ENCODE measurements at places on chromosomes 1 and 21.
A peak's percentile ranks its signal among the peaks of the same experiment; 100 is the strongest.

DNA sequence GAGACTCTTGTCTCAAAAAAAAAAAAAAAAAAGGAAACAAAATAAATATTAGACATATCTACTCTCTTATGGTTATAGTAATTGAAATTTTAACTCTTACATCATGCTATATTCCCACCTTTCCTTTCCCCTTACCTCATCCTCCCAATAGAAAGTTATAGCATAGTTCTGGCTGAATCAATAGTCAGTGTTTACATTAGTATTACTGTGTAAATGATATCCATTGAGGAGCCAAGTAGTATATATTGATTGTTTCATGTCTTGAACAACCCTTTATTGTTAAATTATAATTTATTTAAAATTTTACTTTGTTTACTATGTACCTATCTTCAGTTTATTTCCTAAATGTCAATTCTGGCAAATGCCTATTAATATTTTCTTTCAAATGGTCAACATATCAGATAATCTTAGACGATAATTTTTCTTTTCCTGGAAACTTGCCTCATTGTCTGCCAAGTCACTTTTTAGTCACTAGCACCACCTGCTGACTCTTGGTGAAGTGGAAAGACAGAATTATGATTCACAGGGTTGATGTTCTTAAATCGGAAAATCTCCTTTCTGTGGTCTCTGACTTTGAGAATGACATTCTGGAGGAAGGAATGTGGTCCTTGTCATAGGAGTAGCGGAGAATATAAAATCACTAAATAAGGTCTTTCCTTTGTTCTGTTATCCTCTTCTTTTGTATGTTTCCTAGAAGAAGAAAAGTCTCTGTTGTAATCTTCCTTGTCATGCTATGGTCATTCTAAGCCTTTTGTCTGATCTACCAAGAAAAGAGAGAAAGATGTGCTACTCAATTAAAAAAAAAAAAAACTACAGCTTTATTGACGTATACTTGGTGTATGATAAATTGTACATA is 8.6 kb downstream of the HJV start:
- peak; percentile 61 for DNase-seq

DNA sequence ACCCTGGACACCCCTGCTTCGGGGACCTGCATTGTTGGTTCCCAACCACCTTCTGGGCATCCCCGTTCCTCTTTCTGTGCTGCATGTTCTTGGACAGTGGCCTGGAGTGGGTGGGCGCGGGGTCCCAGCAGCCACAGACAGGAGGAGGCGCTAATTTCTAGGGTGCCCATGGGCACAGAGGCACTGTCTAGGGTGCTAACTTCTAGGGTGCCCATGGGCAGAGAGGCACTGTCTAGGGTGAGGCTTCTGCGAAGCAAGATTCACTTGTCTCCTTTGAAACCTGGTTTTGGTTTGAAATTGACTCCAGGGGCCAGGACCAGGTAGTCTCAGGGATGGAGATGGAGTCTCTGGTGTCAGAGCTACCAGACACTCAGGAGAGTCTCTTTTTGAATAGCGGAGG is 815 bp upstream of the MEGF6 start:
- DNase-seq: no peak

DNA sequence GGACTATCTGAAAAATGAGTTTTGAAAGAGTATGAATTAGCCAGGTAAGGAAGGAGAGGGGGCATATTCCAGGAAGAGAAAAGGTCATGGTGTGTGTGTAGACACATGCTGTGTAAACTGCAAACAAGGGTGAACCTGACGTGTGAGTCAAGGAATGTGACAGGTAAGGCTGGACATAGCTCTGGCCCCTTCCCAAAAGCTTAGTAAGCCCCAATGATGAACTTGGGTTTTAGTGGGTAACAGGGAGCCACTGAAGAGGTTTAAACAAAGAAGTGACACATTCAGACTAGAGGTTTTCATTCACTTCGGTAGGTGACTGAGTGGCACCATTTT is 36.7 kb downstream of the EGLN1 start:
- DNase-seq: no peak

DNA sequence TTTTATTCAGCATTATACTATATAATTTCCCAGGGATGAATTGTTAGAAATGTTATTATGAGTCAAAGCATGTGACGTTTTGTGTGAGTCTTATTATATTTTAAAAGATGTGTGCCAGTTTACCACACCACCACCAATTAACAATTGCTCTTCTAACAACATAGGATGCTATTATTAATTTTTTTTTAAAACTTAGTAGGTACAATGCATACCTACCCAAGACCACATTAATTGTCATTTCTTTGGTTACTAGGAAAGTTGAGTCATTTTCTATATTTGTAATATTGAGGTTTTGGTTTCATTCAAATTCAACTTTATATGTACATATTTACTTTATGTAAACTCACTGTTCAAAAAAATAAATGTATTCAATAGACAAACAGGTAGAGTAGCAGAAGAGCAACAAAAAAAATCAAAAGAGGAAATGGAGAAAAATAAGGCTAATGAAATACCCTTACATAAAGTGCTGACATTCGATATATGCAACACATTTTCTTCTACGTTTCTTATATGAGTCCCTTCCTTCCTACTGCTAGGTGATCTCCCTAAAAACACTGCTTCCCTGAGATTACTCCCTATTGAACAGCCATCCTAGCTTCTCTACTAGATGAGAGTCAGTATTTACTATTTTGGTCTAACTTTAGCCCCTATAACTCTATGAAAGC is 9.6 kb downstream of the GCLM start:
- DNase-seq: no peak

- no peak for DNase-seq
Observed at GRCh38 chr1:94039871-94040569, 80.9 kb downstream of the ABCA4 start.

DNA sequence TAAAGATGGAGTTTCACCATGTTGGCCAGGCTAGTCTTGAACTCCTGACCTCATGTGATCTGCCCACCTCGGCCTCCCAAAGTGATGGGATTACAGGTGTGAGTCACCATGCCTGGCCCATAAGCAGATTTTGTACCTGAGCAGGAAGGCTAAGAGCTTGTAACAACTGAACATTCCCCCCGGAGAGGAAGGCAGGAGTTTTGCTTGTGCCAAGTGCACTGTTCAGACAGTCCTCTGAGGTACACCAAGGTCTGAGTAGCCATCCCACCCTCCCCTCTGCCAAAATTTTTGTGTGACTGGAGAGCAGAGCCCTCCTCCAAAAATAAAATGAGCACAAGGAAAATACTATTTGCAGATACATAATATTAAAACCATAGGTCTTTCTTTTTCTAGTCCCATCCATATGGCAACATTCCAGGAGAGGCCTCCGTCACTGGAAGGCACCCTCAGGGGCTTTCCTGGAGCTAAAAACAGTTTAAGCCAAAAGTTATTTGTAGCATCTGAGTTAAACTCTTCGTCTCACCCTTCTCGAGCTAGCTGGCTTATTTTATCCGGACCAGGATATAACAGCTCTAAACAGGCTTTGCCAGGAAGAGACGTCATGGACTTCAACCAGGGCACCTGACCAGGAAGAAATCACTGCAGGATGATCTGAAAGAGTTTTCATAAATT is 27.2 kb downstream of the CAPN2 start:
- DNase-seq: no peak

DNA sequence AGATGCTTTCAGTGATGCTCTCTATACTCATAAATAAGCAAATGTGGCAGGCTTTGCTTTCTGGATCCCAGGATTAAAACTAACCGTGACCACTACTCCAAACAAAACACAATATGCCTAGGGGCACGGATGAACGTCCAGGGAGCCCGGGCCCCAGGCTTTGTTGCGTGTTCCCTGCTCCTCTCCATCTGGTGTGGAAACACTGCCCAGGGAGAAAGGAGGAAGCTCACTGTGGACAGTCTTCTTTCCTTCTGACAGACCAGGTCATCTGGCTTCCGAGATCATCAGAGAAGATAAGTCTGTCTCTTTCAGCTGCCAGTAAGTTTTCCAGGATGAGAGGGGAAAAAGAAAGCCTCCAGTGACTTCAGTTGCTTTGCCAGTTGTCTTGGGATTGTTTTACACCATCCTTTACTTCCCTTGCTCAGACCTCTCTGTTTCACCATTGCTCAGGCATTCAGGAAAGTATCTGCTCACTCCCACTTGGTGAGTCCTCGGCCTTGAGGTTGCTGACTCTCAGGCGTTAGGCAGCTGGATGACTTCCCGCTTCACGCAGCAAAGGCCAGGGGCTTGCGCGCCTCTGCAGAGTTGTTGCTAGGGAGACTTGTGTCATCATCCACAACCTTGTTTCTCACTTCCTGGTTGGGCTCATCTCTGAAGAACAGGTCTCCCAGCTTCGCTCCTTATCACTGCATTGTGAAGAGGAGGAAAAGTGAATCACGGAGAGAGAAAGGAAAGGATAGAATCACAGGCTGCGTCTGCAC is 20.6 kb upstream of the PGD start:
- peak; percentile 32 for DNase-seq

- DNase-seq: no peak
Observed at GRCh38 chr1:26015358-26015757, 6.2 kb upstream of the EXTL1 start.

- no peak for DNase-seq
Observed at GRCh38 chr1:89503690-89504089, 20.9 kb upstream of the LRRC8B start.

- DNase-seq: no peak
Observed at GRCh38 chr1:189880135-189880534, 597.5 kb downstream of the BRINP3 start.

DNA sequence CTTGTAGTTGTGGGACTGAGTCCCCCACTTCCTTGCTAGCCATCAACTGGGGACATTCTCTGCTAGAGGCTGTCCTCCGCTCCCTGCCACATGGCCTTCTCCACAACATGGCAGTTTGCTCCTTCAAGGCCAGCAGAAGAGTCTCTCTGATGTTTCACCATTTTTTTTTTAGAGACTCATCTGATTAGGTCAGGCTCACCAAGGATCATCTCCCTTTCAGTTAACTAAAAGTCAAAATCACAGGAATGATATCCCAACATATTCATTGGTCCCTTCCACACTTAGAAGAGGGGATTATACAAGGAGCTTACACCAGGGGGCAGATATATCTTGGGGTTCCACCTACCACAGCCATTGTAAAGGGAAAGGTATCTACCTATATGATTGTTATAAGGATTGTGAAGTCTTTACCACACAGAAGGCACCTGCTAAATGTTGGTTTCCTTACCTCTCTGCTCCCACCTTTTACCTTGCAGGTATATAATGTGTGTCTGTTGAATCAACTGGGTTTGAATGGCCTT is 23.3 kb downstream of the RIMKLA start:
- DNase-seq: no peak

- no peak for DNase-seq
Observed at GRCh38 chr1:46639547-46639946, 22.9 kb upstream of the MOB3C start.

- DNase-seq: no peak
Observed at GRCh38 chr1:12047120-12047876, 15.8 kb upstream of the TNFRSF8 start.

GRCh38 chr1:168420177-168420576 is 123.6 kb downstream of the XCL2 start:
- DNase-seq: no peak

DNA sequence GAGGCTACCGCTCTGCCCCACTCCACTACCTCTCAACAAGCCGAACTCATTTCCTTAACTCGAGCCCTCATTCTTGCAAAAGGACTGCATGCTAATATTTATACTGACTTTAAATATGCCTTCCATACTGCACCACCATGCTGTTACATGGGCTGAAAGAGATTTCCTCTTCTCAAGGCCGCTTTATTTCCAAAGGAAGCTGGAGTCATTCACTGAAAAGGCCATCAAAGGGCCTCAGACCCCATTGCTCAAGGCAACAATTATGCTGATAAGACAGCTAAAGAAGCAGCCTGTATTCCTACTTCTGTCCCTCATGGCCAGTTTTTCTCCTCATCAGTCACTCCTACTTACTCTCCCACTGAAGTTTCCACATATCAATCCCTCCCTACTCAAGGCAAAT is 6.9 kb upstream of the HPDL start:
- no peak for DNase-seq

- DNase-seq: no peak
Observed at GRCh38 chr1:43552813-43553212, 22.1 kb downstream of the PTPRF start.

DNA sequence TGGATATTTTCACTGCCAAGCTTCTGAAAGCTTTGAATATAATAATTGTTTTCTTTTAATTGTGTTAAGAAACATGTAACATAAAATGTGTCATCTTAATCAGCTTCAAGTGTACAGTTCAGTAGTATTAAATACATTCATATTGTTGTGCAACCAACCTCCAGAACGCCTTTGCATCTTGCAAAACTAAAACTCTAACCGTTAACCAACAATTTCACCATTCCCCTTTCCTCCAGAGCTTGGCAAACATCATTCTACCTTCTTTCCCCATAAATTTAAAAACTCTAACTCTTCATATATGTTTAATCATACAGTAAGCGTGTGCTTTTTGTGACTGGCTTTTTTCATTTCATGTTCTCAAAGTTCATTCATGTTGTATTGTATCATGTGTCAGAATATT is 2.1 kb downstream of the MNDA start:
- DNase-seq: no peak

- no peak for DNase-seq
Observed at GRCh38 chr1:111110197-111110899, 29.5 kb downstream of the DRAM2 start.

DNA sequence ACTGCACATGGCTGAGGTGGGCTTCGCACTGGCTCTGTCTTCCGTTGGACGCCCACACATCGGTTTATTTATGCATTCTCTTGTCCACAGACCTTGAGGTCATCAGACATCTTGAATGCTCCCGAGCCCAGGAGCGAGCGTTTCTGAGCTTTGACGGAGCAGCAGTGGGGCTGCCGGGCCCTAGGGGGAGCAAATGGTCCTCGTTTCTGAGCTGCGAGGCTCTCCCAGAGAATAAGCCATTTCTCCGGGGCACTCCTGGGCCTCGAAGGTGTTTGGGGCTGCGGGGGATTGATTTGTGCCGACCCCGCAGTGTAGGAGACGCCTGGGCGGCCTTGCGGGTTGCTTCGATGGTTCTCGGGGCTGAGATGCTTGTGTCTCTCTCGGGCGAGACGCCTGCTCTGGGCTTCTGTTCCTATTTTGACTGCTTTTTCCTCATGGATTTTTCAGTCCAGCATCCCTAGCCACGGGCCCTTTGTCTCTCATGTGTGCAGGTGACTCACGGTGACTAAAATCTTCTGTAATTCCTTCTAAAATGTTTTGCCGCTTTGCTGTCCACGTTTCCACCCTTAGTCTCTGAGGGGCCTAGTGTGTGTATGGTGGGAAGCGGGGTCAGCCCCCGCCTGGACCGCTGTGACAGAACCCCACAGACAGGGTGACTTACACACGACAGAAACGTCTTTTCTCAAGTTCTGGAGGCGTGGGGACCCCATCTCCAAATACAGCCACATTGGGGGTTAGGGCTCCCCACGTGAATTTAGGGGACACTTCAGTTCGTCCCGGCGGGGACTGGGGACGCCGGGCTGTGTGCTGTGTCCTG is 62.1 kb downstream of the FAAP20 start:
- DNase-seq: no peak

DNA sequence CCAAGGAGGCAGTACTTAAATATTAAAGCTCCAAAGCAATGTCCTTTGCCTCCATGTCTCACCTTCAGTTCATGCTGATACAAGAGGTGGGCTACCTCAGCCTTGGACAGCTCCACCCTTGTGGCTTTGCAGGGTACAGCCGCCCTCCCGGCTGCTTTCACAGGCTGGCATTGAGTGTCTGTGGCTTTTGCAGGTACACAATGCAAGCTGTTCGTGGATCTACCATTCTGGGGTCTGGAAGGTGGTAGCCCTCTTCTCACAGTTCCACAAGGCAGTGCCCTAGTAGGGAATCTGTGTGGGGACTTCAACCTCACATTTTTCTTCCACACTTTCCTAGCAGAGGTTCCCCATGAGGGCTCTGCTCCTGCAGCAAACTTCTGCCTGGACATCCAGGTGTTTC is 324.8 kb downstream of the COL11A1 start:
- no peak for DNase-seq
